ENCODE measurements at places on chromosomes 16 and 17.

GRCh38 chr16:57144027-57144426 lies 41.8 kb downstream of the PSME3IP1 start:
- DNase-seq = no peak

GRCh38 chr17:74390680-74391653 lies 23.7 kb downstream of the GPR142 start:
- no peak for DNase-seq

DNA sequence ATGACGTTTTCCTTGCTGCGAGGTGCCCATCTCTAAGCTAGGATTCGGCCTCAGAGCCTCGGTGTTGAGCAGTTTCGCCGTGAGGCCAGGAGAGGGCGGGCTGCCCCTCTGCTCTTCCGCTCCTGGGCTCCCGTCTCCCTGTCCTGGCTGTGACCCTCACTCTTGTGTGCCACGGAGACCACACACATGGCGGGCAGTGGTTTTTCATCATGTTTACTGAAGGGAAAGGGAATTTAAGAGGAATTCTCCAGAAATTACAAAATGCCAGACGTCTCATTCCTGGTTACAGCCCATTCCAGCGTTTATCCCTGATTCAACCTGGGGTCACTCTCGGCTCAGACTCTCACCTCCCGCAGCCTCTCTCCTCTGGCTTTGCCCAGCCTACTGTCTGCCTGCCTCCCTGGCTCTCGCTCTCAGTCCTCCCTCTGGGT lies 96.8 kb upstream of the ELAC2 start:
- DNase-seq = no peak

DNA sequence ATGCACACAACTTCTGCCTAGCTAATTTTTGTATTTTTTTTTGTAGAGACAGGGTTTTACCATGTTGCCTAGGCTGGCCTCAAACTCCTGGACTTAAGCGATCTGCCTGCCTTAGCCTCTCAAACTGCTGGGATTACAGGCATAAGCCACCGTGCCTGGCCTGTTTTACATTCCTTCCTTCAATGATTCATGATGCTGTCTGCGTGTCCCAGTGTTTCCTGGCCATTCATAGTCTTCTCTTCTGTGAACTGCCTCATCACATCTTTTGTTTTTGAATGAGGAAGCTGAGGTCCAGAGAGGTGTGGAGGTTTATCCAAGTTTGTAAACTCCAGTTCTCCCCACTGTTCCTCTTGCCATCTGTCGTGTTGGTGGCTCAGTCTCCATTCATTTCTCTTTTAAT lies 64.5 kb upstream of the MED9 start:
- DNase-seq = no peak

GRCh38 chr17:16002708-16003260 lies 3.2 kb downstream of the TTC19 start:
- no peak for DNase-seq

GRCh38 chr17:42184713-42185620 lies at the start of gene HCRT:
Gene HCRT (minus strand): TSS chr17:42185452. CDS start chr17:42185365, 87 bp downstream.
- no peak for DNase-seq

DNA sequence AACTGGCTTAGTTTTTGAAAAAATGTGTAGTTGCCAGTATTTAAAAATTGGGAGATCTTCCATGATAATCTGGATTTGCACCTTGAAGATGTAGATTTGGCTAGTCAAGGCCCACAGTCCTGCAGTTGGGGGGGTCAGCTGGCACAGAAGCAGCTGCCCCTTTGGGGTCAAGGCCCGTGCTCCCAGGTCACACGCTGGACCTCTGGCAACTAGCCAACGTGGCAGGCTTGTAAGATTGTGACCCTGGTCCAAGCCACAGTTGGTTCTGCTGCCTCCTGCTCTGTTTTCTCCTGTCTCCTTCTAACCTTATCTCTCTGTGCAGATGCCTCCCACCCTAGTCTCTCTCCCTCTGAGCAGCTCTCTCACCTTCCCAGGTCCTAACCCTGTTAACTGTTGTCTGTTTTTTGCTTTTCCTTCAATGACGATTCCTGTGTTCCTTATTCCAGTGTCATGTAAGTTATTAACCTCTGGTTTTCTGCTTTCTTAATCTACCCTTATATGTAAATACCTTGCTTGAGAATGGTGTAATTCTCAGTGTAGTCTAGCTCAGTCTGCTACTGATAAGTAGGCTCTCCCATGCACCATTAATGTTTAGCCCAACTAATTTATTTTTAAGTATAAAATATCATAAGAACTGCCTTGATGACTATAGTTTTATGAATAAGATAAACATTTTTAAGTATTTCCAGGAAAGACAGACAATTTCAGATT lies 27.9 kb downstream of the CLEC16A start:
- no peak for DNase-seq

DNA sequence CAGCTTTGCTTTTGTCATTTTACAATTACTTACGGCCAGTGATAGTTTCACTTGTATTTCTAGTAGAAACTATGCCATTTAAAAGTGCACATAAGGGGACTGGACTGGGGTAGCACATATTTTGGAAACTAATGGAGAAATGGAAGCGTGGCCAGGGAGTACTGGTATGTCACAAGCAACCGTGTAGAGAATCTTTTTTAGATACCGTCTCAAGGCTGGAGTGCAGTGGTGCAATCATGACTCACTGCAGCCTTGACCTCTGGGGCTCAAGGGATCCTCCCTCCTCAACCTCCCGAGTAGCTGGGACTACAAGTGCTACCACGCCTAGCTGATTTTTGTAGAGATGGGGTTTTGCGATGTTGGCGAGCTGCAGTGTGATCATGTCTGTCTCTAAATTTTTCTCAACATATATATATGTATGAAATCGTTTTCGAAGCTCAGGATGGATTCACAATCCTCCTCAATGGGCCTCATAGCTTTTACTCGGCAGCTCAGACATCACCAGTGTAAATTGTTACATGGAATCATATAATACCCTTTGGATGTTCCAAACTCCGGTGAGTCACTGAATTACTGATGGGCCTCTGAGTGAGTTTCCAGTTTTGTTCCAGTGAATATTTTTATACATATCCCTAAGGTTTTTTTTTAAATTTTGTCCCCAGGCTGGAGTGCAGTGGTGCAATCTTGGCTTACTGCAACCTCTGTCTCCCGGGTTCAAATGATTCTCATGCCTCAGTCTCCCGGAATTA lies 51.7 kb downstream of the ZNF778 start:
- no peak for DNase-seq

DNA sequence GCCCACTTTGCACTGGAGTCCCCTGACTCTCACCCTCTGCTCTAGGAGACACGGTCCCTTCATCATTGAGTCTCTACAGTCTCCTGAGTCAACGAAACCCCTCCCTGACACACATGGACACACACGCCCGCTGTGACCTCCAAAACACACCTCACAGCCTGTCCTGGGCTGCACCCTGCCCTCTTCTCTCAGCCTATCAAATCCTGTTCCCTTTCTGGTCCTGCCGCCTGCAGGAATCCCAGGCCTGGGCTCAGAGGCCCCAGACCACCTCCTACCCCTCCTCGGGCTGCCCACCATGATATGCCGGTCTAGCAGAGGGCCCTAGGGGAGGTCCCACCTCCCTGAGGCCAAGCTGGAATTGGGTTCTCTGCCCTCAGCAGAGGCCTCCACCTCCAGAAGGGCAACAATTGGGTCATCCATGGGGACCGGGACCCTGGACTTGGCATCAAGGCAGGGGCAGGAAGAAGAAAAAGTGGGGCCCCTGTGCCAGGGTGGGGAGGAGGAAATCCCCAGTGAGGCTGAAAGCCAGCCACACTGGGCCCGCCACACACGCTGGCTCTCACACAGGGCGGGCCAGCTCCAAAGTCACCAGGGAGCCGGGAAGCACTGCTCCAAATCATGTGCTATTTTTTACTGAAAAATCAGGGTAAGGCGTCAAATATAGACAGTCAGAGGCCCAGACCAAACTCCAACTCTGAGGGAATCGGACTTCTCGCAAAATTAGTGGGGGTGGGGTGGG lies 3.4 kb downstream of the PPP1R9B start:
- no peak for DNase-seq

DNA sequence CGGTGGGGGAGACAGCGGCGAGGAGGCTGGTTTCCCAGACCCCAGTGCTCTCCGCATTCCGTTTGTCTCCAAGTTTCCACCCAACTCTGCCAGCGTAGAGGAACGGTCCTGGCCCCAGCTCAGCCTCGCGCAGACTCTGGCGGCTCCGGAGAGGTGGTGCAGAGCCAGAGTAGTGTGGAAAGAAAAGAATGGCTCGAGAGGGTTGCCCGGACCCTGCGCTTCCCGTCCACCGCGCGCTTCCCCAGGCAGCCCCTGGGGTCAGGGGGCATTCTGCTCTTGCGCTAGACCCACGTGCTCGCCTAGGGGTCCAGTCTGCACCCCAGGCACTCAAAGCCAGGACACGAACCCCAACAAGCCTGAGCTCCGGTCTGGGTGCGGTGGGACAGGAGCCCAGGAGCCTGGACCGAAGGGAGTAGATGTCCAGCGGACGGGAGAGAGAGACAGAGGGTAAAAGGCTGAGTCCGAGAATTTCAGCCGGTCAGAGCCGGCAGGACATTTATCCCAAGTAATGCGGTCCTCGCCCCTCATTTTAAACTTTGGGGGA lies 3.8 kb downstream of the PMP22 start:
- no peak for DNase-seq

DNA sequence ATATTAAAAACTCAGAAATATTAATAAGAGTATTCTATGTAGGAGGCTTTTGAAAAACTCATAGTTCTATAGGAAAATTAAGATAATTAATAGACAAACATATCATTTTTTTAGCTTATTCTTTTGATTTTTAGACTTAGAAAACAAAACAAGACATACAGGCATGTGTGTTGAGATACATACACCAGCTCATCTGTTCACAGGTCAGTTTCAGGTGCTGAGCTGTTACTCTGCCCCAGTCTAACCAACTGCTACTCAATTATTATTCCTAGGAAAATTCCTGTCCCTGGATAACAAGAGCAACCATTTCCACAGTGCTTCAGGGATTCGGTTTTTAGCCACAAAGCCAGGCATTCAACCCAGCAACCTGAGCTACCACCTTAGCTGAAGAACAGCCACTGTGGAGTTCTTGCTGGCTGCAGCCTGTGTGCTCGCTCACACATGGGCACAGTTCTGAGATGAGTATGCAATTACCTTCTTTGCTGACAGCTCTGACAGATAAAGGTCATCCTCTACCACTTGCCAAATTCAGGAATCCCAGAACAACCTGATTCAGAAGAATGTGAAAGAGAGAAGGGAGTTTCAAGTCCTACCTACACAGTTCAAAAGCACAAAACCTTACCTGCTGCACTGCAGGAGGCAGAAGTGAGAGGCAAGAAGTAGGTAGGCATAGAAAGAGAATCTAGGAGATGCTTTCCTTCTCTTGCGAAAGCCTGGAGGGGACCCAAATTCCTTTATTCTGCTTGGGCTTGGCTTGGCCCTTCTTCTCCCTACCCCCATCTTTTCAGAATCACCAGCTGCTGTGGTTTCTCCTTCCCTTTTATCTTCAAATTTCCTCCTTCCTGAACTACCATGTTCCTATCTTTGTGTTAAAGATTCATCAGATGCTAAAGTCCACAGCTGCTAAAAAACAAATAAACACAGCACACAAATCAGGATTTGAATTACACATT lies 62.7 kb downstream of the TEX2 start:
- no peak for DNase-seq

- no peak for DNase-seq
Measured at GRCh38 chr17:63029541-63029940, 63.5 kb downstream of the TANC2 start.

GRCh38 chr16:4172070-4172469 lies 55.8 kb upstream of the ADCY9 start:
- DNase-seq = no peak

GRCh38 chr17:22692066-22692805 lies 999.9 kb downstream of the KCNJ18 start:
- DNase-seq = no peak

DNA sequence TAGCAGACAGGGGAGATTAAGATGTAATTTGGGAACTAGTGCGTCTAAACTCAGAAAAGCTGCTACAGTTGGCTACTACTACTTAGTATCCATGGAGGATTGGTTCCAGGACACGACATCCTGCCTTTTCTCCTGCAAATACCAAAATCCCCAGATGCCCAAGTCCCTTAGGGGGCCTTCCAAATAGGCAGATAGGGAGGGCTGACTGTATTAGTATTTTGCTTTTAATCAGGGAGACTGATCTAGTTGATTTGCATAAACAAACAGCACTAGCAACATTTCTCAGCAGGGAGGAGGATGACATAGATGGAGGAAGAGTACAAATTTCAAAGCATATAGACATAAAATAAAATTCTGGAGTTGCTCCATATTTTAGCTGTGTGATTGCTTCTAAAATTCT lies 621.6 kb upstream of the GOT2 start:
- no peak for DNase-seq

DNA sequence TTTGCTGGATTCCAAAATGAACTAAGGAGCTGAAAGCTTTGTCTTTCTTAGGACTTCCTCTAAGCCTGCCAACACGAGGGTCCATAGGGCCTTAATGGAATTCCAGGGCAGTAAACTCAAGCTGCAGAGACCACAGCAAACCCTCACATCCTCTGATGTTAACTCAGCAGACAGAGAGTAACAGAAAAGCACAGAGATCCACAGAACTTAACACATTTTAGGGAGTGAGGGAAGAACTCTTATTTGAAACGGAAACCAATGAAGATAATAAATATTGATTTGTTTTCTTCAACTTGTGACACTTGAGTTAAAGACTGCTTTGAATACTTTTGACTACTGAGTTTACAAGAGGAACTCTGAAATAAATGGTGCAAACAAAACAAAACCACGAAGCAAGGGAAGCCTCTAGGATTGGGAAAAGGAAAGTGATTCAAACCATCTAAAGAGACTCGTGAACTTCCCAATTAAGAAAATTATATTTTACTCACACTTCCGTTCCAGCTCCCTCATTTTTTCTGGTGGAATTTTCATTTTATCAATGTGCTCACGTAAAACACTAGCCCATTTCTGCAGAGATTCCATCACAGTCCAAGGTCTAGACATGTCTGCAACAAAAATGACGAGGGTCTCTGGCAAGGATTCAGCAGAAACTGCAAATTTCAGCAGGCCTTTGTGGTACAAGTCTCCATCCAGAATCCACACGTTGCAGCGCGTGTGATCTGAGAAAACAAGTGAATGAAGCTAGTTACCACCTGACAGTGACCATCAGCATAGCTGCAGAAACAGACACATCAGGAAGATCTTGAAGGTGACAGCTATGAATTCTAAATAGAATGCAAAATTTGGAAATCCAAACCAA lies 9.2 kb downstream of the DYNC1LI2 start:
- DNase-seq = no peak

- no peak for DNase-seq
Measured at GRCh38 chr16:83903751-83904150, 4.8 kb downstream of the MLYCD start.

DNA sequence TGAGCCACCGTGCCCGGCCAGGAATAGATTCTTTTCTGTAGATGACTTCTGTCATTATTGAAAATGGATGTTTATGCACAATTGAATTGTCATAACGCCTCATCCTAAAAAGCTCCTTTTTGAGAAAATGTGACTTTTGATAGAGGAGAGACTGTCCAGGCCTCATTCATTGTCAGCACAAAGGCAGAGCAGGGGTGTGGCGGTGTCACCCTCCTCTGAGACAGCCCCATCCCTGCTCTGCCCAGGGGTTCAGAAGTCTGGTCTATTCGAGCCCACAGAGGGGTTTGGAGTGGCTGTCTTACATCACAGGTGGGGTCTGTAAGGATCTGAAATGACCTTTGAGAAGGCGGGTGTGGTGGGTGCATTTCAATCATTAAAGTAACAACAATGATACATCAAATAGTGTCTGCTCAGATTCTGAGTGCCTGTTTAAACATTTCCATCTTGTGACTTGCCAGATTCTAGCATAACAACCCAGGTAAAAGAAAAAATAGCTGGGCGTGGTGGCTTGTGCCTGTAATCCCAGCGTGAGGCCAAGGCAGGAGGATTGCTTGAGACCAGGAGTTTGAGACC lies 161.0 kb downstream of the SEC14L1 start:
- DNase-seq = no peak
